CD4-positive, alpha-beta T cell treated with Interleukin-10 for 1 hour (primary cell): ENCODE measurements at places on chromosomes 16 and 17.

- DNase-seq: no peak
Measured at GRCh38 chr16:17773698-17774101, 302.9 kb upstream of the XYLT1 start.

GRCh38 chr17:73998653-73999645 is 204.5 kb upstream of the RPL38 start:
- peak; percentile 53 for DNase-seq

DNA sequence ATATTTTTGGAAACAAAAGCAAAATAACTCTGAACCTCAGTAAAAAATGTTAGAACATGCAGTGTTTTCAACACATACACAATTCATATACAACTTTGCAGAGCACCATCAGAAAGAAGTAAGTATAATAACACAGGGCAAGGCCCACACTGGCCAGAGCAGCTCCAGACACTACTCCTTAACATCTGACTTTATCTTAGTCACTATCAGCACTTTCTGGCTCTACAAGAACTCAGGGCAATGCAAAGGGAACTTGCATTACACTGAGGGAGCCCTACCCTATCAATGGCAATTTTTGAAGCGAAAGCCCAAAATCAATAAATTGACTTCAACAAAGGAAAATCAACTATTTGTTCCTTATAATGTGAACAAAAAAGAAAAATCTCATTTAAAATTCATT is 16.5 kb downstream of the RNF157 start:
- DNase-seq: no peak

DNA sequence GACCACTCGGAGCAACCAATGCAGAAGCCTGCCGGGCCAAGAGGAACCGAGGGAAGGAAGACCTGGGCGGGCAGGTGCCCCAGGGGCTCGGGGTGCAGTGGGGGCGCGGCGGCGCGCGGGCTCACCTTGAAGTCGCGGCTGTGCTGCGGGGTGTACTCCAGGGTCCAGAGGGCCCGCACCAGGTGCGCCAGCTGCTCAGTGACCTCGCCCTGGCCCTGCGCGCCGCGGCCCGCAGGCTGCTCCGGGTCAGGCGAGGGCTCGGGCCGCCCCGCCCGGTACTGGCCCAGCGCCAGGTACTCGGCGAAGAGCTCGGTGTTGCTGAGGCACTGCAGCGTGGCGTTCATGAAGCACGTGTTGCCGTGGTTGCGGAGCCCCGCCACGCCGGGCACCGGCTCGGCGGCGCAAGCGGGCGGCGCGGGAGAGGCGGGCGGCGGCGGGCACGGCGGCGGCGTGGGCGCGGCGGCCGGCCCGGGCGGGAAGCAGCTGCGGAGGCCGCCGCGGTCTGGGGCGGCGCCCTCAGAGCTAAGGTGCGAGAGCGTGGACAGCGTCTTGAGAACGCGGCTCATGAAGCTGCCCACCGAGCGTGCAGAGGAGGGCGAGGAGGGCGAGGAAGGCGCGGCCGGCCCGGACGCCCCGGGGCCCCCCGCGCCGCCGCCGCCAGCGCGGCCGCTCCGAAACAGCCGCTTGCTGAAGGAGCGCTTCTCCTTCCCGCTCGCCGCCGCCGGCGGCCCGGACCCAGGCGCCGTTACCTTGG is 562 bp downstream of the USP31 start:
- peak; percentile 55 for DNase-seq

DNA sequence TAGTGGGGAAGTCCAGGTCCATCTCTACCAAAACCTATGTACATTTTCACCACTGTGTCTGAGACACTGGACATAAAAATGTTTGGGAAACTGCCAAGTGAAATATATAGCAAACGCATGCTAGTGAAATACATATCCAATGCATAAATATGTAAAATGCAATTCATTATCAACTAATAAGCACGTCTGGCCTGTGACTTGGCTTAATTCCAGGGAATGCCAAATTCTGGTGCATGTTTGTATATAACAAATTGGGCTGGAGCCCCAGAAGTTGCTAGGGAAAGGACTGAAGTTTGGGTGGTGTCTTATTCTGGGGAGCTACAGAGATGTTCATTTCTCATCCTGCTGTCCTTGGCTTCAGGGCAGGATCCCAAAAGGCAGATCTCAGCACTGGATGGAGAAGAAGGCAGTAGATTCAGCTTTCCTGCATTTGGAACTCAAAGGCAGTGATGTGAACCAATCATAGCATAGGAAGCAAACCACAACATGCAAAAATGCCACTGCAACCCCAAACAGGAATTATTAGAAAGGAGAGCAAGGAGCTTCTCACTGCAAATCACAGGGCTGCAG is 184.3 kb downstream of the HS3ST3A1 start:
- no peak for DNase-seq

DNA sequence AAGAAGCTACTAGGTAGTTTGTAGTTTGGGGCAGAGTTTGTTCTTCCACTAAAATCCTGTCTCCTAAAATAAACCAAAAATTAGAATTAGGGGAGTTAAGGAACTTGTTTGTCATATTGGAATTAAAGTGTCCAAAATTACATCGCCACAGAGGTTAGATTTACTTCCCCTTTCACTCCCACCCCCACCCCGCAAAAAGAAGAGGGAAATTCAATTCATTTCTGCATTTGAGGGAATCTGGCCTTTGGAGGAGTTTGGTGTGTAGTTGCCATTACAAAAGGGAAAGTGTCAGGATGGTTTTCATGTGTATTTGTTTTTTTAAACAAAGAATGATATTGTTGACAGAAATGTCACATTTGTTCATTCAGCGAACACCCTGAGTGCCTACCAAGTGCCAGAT is 5.8 kb downstream of the TMEM97 start:
- no peak for DNase-seq
